Ascending aorta (tissue), 2 donors: ENCODE measurements at places on chromosomes 6 and 20. TPM values are rescaled to one million over a fixed set of nuclear protein-coding genes. Genes with fewer than 3 reads are reported as not detected.

- no peaks in the 10 kb centered on the region for H3K4me1 ChIP-seq
- no peak overlapping the region for H3K27ac ChIP-seq
- DNase-seq, result no peak
Measured at GRCh38 chr6:83459663-83460062, 28.8 kb upstream of the ME1 start.

GRCh38 chr20:38199501-38200390 lies 34.7 kb upstream of the TGM2 start:
- no peak overlapping the region for H3K4me3 ChIP-seq
- DNase-seq, result peak; percentile 43
- H3K27ac ChIP-seq, result no peak overlapping the region
- H3K27me3 ChIP-seq, result no peaks in the 10 kb centered on the region
- H3K4me1 ChIP-seq, result no peaks in the 10 kb centered on the region

Gene LY6G6D
- total RNA-seq, result not detected

Gene CST2
- total RNA-seq, result not detected
